Activated naive CD8-positive, alpha-beta T cell treated with anti-CD3 and anti-CD28 coated beads, Interleukin-2, amount 50 U/mL, for 24 hours (primary cell): ENCODE measurements at places on chromosomes 3 and 15.

DNA sequence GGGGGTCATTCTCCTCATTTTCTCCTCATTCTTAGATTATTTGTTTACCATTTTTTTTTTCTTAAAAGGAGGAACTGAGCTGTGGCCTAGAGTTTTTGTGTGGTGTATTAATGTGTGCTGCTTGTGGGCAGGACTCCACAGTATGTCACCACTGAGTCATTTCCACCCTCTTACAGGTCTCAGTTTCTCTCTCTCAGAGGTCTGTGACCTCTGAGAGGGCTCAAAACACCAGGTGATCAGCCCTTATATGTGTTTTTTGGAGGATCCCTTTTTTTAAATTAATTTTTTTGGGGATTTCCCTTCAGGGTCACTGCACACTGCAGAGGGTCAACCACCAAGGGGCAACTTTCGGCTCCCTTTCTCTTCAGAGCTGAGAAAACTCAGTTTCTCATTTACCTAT lies 166.4 kb downstream of the SUCNR1 start:
- DNase-seq = no peak

DNA sequence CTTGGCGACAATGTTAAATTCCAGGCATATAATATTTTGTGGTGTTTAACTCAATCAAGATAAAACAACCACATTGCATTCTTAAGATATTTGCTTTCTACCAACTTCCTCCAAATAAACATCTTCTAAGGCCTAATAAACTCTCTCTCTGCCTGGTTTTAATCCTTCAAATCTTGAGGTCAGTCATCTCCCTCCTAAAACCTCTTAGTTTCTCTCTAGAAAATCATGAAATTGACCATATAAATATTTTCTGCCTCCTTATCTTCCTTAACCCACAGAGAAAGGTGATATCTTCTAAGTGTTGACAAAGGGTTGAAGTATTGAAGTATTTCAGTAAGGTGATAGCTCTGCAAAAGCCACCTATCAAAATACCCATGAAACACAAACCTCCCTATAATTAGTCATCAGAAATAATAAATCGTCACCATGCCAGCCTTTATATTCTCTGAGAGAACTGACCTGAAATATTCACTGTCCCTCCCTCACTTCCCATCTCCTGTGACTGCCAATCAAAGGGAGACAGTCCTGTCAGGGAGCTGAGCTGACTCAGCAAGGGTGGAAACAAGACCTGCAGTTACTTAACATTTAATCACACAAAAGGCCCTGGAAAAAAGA lies 1261.1 kb downstream of the ROBO1 start:
- no peak for DNase-seq

GRCh38 chr15:64137226-64137833 lies 14.2 kb upstream of the SNX22 start:
- no peak for DNase-seq

- DNase-seq = no peak
These were observed 1123.0 kb downstream of the ROBO1 start for GRCh38 chr3:78644847-78645246.

DNA sequence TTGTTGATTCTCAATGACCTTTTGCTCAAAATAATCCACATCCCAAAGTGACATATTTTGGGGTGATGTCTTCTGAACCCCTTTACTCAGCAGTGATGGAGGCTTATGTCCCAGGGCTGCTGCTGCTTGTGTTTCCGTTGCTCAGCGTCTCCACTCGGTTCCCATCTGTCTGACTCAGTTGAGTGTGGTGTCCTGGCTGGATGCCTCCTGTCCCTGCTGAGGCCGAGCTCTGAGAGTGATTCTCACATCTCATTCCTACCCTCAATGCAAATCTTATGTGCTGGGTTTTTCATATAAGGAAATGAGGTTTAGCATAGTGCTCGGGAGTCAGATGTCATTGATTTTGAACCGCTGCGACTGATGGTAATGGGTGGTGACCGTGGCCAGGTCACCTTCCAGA lies 247.4 kb downstream of the GABRG3 start:
- DNase-seq = no peak

- DNase-seq = peak; percentile 10
These were observed 45.5 kb downstream of the HPS3 start for GRCh38 chr3:149174901-149175300.

DNA sequence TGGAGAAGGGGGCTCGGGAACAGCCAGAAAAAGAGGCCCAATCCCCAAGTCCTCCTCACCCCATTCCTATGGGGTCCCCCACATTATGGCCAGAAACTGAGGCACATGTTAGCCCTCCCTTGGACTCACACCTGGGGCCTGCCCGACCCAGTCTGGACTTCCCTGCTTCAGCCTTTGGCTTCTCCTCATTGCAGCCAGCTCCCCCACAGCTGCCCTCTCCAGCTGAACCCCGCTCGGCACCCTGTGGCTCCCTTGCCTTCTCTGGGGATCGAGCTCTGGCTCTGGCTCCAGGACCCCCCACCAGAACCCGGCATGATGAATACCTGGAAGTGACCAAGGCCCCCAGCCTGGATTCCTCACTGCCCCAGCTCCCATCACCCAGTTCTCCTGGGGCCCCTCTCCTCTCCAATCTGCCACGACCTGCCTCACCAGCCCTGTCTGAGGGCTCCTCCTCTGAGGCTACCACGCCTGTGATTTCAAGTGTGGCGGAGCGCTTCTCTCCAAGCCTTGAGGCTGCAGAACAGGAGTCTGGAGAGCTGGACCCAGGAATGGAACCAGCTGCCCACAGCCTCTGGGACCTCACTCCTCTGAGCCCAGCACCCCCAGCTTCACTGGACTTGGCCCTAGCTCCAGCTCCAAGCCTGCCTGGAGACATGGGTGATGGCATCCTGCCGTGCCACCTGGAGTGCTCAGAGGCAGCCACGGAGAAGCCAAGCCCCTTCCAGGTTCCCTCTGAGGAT lies 10.6 kb downstream of the MAP1A start:
- no peak for DNase-seq

GRCh38 chr3:141330718-141331376 lies 37.5 kb upstream of the ZBTB38 start:
- DNase-seq = no peak

DNA sequence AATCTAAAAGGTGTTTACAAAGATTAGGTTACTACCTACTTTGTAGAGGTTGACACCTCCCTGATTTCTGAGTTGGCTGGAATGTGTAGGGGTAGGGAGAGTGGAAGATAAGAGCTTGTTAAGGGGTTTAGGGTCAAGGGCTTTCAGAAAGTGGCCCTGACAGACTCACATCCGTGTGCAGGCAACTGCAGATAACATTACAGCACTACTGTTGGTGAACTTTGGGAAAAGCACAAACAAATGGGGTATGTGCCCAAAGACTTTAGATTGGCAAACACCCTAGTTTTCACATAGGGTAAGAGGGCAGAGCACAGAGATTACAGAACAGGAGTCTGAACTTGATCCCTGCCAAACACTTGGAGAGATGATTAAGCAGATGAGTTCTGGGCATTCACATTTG lies 375.7 kb downstream of the EPHB1 start:
- DNase-seq = no peak

DNA sequence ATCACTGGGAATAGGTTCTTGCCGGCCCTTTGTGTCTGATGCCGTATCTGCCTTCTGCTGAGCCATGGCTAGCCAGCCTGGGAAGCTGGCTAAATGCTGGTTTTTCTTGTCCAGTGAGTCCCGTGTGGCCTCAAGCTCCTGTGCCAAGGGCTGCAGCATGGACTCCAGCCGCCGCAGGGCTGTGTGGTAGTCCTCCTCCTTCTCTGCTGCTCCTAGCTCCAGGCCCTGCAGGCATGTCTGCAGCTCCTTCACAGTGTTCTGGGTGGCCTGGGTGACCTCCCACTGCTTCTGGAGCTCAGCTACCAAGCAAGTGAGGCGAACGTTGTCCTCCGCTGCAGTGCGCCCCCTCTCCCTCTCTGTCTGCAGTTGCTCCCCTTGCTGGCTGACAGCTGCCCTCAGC lies 24.9 kb downstream of the CXCR6 start:
- DNase-seq = no peak

DNA sequence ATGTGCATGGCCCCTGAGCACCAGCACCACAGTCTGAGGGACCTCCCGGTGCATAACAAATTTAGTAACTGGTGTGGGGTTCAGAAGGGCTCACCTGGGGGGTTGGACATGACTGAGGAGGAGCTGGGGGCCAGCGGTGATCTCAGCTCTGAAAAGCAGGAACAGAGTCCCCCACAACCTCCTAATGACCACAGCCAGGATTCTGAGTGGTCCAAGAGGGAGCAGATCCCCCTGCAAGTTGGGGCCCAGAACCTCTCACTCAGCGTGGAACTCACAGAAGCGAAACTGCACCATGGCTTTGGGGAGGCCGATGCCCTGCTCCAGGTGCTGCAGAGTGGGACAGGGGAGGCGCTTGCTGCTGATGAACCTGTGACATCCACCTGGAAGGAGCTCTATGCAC lies 43.0 kb downstream of the CDAN1 start:
- DNase-seq = no peak

- no peak for DNase-seq
These were observed 73.6 kb downstream of the ETV5 start for GRCh38 chr3:186035277-186035676.

DNA sequence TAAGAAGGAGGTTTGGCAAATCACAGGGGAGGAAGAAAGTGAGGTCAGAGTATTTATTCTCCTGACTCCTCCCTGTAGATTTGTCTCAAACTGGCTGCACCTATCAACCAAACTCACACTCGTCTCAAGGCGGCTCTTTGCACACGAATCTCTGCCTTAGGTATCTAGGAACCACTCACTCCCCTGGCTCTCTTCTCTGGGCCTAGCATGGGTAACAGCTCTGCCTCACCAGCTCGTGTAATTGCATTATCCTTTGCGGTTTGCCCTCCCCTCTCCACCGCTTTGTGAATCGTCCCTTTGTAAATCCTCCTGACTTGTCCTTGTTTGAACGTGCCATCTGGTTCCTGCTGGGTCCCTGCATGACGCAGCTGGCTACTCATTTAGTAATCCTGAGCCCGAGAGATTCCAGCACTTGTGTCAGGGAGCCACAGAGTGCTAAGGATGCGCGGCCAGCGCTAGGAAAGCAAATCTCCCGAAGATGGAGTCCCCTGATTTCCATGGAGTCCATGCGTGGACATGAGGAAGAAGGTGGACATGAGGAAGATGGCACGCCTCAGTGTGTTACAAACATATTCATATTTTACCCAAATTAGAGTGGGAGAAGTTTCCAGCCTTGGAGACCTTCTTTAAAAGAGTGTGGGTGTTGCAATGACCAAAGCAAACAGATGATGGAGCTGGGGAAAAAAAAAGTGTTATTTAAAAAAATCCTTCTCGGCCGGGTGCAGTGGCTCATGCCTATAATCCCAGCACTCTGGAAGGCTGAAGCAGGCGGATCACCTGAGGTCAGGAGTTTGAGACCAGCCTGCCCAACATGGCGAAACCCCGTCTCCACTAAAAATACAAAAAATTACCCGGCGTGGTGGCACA lies 26.7 kb downstream of the NRROS start:
- DNase-seq = no peak

GRCh38 chr15:80645494-80646065 lies 49.5 kb upstream of the ABHD17C start:
- DNase-seq = no peak

- DNase-seq = no peak
These were observed 157.8 kb downstream of the TIGIT start for GRCh38 chr3:114451561-114452018.

- no peak for DNase-seq
These were observed 15.5 kb downstream of the RABL3 start for GRCh38 chr3:120726791-120727190.

DNA sequence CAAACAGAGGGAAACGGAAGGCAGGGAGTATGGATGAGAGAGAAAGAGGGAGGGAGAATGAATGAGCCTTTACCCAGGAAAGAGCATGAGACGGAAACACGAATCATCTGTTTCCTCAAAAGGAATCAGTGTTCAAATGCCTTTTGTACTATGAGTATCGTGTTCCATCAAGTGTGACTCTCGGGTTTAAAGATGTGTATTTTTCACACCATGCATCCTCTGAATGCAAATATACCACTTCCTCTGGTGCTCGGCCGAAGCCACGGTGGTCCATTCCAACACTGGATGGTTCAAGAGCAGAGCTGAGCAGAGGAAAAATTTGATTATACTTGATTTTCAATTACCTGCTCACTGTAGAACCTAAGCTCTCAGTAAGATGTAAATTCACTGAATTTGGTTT lies 505.1 kb downstream of the MECOM start:
- DNase-seq = no peak

- no peak for DNase-seq
These were observed 14.7 kb upstream of the RAB6B start for GRCh38 chr3:133910422-133910821.

DNA sequence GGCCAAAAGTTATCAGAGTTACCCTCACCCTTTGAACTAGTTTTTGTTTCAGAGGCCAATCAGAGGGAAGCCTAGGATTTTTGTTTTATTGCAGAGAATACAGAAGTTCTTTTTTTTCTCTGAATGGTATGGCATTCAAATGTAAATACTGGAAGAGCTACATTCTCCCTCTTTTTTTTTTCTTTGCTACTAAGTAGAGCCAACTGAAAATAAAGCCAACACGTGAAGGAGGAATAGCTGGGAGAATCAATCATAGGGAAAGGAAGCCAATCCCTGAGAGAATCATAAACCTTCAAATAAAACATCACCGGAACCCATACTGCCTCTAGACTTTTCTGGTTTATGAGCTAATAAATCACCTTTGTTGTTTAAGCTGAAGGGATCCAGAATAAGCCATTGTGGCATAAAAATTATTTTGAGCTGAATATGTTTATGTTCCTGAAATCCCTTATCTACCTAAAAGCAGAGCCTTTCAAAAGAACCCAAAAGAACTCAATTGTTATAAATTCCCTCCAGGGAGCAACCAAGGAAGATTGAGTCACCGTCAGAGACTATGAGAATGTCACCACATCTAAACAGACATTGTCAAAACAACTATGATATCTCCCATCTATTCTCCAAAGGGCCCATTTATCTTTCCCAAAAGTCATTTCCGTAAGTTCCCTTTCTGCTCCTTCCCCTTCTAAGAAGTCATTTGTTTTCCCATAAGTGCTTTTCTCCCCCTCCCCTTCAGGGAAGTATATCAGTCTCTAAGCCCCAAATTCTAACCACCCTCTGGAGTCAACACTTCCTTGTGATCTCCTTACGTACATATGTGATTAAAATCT lies 3.8 kb upstream of the ZNF280D start:
- no peak for DNase-seq

GRCh38 chr15:101480613-101481380 lies 8.7 kb downstream of the PCSK6 start:
- DNase-seq = no peak

GRCh38 chr3:123350971-123351370 lies 97.9 kb downstream of the ADCY5 start:
- no peak for DNase-seq

DNA sequence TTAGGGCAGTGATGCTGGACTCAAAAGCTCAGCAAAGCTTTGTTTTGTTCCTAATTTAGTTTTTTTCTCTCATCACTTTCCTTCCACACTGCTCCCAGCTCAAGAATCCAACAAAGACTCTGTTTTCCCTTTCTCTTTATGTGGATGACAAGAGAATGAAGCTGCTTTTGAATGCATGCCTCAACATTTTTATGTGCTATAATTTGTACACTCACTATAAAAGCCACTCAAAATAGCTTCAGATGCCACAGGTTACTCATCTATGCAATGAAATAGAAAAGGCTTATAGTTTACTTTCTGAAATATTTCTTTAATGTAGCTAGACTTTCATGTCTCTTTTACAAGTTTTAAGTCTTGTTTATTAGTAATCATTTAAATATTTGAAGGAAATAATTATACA lies 714.9 kb downstream of the OTOL1 start:
- DNase-seq = no peak
